Cortex of kidney (tissue), 1 donor: ENCODE measurements at places on chromosomes 16 and 17.

DNA sequence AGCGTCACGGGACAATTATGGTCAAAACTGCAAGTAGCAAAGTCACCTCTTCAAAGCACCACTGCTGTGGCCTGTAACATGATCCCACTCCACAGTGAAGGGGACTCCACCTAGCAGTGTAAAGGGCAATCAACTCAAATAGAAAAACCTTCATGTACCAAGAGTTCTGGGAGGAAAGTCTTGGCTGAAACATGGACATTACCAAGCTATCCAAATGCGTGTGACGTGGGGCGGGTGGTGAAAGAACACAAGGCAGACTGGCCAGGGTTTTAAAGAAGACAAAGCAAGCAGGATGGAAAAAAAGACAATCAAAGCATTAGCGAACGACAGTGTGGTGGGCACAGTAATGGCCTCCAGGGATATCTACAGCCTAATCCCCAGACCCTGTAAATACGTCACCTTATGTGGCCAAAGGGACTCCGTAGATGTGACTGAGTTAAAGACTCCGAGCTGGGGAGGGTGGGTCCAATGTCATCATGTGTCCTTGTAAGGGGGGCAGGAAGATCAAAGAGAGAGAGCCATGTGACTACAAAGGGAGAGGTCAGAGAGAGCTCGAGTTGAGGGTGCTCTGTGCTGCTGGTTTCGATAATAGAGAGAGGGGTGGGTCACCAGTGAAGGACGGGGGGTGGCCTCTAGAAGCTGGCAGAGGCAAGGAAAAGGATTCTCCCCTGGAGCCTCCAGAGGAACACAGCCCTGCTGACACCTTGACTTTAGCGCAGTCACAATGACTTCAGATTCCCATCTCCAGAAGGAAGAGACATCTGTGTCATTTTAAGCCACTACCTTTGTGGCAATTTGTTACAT lies 6.0 kb downstream of the HSDL1 start:
- DNase-seq, result no peak

GRCh38 chr17:34709158-34709754 lies 129.9 kb downstream of the TMEM132E start:
- no peak for DNase-seq

GRCh38 chr16:15608398-15609285 lies 34.3 kb downstream of the MARF1 start:
- DNase-seq, result no peak

- DNase-seq, result no peak
Measured at GRCh38 chr16:81625544-81626153, 153.4 kb upstream of the PLCG2 start.

DNA sequence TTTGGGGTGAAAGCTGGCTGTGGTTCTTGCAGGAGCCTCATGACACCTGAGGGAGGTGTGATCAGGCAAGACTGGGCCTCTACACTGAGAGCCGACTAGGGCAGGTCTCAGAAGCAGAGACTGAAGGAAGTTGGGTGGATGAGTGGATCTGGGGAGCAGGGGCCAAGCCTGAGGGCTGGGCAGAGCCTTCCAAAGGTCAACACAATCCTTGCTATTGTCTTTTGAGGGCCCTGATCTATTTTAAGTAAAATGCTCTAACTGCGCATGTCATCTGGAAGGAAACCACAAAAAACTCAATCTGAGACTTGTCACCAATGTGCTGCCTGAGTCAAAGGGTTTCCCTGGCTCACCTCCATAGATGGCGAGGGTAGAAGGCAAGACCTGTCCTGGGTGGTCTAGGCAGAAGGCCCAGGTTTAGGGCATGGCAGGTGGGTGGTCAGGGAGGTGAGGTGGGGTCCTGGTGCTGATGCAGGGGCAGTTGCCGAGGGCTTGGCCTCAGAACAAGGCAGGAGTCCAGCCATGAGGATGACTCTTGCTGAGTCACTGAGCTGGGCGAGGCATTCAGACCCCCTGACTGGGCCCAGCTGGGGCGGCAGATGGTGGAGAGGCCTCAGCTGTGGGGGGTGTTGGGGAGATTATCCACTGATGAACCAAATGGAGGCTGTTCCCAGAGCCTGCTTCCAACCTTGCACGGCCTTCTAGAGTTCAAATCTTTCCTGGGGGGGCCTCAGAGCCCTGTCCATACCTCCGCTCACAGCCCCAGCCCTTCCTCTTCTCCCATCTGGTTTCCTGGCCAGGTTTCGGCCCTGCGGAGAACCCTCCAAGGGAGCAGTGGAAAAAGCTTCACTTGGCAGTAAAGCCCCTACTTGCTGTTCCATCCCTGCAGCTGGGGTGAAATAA lies 5.1 kb downstream of the MVP start:
- DNase-seq, result no peak

DNA sequence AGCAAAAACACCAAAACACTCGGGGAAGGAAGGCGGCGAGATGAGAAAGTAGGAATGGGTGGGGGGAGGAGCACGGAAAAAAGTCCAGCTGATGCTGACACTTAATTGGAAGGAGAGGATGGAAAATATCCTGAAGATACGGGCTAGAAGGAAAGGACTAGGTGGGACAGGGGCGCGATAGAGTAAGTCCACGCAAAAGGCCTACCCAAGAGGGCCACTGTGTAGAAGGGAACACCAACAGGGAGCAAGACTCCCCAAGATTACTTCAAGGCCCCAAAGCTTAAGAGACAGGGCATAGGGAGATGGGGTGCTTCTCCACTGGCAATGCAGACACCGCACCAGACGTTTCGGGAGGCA lies 736 bp downstream of the APPBP2 start:
- DNase-seq, result no peak

- no peak for DNase-seq
Measured at GRCh38 chr17:83149761-83150251, 70.4 kb downstream of the METRNL start.

GRCh38 chr17:41395611-41396010 lies 1.8 kb downstream of the KRT31 start:
- DNase-seq, result no peak

DNA sequence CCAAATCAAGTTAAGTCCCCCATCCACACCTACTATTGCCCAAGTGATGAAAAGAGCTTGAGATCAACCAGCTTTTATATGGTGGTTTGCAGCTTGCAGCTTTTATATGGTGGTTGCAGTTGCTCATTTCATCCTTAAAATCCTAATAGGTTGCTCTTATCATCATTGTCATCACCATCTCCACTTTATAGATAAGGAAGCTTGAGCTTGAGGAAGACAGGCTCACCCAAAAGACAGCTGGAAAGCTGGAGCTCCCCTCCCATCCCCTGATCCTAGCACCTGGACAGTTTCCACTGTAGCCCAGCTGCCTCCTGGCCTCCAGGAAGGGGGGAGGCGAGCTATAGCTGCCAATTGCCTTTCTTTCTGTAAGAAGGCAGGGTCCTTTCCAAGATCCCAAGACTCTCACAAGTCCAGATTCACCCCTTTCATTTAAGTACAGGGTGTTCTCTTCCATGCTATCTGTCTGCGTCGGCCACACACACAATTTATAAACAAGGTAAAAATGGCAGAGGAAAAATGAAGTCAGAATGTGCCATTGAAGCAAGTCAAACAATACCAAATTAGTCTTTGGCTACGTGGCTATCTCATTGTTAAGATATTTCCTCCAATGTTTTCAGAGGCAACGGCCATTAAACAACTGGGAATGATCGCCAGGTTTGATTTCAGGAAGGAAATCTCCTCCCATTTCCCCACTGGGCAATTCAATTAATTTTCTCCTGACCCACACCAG lies 63.3 kb downstream of the PECAM1 start:
- DNase-seq, result no peak

GRCh38 chr17:72592242-72592966 lies 471.6 kb downstream of the SOX9 start:
- DNase-seq, result no peak

GRCh38 chr16:66304151-66304550 lies 62.3 kb upstream of the CDH5 start:
- DNase-seq, result no peak

GRCh38 chr17:77867976-77868713 lies 90.4 kb upstream of the TNRC6C start:
- no peak for DNase-seq

DNA sequence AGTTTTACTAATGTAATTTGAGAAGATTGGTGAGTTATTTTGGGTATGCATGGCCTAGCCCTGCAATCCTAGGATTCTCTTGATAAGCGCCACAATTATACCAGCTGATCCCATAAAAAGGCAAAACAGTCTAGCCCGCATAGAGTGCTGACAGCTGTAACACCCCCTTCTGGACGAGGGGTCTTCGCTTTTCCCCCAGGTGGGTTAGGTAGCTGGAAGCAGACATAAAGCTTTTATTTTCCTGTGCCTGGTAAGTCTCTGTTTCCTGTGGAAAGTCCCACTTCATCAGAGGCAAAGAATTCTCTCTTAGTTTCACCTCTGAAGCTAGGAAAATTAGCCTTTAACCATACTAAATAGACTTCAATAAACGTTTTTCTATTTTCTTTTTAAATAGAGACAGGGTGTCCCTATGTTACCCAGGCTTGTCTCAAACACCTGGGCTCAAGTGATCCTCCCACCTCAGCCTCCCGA lies 108.3 kb downstream of the YPEL2 start:
- DNase-seq, result no peak

DNA sequence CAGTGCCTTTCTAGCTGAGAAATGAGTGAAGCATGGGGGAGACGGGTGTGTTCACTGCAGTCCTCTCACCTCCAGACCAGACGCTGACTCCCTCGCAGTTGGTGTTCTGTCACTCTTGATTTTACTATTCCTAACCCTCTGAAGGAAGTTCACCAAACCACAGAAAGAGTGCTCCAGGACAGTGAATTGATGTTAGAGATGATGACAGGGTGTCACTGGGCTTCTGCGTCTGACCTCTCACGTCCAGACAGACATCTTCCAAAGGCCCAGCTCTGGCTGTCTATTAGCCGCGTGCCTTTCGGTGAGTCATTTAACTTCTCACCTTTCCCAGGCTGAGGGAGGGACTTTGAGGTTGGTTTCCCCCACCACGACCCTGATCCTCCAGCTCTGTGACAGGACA lies 8.2 kb downstream of the CRAMP1 start:
- DNase-seq, result no peak

DNA sequence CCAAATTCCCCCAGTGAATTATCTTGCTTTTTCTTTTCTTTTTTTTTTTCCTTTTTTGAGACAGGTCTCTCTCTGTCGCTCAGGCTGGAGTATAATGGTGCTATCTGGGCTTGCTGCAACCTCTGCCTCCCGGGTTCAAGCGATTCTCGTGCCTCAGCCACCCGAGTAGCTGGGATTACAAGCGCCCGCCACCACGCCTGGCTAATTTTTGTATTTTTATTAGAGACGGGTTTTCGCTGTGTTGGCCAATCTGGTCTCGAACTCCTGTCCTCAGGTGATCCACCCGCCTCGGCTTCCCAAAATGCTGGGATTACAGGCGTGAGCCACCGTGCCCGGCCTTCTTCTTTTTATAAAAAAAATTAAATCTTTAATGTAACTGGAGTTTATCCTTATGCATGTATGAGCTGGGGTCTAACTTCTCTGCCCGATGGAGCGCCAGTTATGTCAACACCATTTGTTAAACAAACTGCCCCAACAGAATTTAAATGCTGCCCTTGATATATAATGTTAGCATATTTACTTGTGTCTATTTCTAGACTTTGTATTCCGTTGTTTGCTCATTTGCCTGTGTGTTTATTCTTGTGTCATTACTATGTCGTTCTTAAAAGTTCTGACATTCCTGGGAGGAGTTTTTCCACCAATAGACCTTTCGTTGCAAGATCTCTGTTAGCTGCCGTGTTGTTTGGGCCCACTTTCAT lies 535 bp upstream of the AURKB start:
- DNase-seq, result no peak

GRCh38 chr17:81173052-81173761 lies 7.2 kb upstream of the AATK start:
- DNase-seq, result no peak

DNA sequence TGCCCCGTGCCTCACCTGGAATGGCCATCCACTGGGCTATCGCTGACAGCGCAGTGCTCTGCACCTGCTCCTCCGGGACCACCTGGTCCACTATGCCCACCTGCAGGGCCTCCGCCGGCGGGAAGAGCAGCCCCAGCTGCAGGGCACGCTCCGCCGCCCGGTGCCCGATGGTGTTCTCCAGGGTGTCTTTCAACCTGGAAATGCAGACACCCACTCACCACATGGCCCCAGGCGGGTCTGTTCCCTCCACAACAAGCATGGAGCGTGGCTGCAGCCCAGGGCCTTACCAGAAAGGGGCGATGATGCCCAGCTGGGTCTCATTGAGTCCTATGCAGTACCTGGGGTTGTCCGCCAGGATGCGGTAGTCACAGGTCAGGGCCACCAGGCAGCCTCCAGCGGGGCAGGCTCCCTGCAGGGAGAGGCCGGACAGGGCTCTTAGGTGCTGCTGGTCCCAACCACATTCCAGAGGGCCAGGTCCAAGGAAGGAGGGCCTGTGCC lies 6.8 kb downstream of the DNASE1L2 start:
- DNase-seq, result no peak

GRCh38 chr16:25027781-25028180 lies 12.6 kb upstream of the ARHGAP17 start:
- no peak for DNase-seq

- no peak for DNase-seq
Measured at GRCh38 chr17:10614536-10615155, 42.5 kb downstream of the MYH3 start.

DNA sequence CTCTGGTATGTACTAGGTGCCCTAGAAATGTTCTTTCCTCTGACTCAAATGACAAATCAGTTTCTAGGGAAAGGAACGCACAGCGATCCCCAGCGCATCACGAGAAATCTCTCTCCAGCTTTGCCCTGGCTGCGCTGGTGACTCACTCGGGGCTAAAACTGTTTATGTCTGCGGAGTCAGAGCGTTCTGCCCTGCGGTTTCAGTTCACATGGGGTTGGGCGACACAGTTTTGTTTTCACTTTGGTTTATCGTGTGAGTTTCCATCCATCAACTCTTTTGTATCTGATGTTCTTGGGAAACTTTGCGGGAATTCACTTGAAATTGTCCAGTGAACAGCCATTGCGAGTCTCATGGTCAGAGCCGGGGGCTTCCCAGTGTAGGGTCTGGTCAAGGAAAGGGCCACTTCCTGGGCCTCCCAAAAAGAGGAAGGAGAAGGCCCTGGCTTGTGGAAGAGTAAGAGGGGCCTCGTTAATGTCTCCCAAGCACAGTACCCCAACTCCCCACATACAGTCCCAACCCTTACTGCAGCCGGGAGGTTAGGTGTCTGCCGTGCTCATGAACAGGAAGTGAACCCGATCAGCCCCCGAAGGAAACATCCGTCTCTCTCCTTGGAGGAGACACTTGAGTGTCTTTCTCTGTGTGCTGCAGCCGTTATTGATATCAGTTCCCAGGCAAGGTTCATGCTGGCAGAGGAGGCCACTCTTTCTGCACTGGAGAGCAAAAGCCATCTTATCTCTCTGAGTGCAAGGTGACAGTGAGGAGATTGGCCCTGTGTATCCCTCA lies 643.2 kb downstream of the WWOX start:
- no peak for DNase-seq

GRCh38 chr17:9268546-9268945 lies 247.2 kb downstream of the NTN1 start:
- no peak for DNase-seq
